ENCODE measurements at places on chromosomes 13 and 19.

DNA sequence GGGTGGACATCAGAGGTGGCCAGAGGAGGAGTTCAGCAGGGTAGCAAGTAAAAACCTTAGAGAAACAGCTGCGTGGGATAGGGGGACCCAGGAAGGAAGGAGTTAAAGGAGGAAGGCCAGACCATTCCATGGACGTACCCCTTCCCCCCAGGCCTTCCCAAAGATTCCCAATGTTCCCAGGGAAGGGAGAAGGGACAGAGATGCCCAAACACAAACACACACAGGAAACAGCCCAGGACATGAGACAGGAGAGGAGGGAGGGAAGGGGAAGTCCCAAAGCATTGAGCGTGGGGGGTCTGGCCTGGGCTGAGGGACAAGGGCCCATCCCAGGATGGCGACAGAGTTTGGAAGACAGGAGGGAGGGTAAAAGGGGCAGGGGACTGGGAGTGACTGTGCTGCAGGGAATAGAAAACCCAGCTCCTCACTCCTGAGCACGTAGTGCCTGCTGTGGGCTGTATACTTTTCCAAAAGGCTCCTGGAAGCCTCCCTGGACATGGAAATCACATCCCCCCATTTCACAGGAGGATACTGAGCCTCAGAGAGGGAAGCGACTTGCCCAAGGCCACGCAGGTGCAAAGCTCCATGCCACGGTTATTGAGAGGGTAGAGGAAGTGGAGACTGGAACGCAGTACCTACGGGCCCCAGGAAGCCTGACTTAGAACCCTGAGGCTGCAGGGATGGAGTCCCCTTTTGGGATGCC lies 1.1 kb downstream of the SYDE1 start:
- DNase-seq: no peak

DNA sequence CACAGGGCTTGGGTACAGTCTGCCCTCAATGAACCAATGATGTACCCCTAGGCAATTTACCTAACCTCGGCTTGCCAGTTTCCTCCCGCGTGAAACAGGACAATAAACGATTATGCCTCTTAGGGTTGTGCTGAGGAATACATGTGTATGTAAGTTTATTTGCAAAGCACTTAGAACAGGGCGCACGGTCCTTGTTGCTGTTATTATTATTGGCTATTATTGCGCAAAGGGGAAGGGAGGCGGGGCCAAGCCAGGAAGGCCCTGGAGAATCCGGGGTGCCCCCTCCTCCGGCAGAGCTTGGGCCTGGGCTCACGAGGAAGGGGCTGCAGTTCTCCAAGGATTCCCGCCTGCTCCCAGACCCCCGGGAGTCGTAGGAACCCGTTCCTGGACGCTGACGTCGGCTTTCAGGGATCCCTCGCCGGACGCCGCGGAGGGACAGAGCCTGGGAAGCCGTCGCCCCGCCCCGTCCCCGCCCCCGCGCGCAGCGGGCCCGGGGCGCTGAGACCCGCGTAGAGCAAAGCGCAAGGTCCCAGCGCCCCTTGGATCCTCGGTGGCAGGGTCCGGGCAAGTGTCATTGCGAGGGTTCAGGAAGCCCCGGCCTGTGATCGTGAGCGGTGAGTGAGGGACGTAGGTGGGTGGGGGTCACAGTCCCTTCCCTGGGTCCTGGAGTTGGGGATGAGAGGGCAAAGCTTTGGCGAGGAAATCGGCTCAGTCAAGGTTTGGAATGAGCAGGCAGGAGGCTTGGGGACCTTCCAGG lies at the start of gene TMEM91:
TSS of gene TMEM91 (plus strand) at position 293 of the 757 bp plus-strand sequence. CDS start 1,777 bp downstream, outside the sequence.
- DNase-seq: no peak

GRCh38 chr13:41354416-41354815 lies 43.3 kb downstream of the NAA16 start:
- DNase-seq: no peak

DNA sequence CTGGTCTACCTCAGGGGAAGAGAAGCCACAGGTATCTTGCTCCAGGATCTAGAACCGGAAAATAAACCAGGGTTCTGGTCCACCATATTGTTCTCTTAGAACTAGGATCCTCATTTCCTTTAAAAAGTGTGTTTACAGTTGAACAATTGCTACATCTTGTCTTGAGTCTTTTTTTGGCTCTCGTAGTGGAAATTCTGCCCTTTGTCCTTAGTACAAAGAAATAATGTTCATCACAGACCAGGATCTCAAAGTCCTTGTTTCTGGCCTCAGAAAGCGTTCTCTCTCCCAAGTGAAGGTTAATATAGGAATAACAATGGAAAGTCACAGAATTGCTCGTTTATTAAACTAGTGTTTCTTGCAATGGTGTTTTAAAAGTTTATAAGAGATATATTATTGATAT lies 20.8 kb downstream of the KLF2 start:
- no peak for DNase-seq

- DNase-seq: no peak
These were observed 426.2 kb downstream of the PCDH9 start for GRCh38 chr13:66803808-66804456.

DNA sequence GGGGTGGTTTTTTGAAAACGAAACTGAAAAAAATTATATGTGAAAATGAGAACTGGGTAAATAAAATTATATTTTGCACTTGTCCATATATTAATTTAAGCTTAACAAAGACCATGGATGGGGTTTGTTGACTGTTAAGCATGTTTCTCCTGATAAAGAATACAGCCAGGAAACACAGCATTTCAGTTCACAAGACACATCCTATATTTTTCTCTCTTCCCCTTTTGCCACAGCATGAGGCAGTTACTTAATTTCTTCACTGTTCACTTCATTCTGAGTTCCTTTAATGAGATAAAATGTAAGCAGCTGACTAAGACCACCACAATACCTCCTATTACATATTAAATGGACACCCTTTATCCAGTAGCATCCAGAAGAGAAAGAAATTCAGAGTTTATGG lies 64.0 kb downstream of the RXFP2 start:
- no peak for DNase-seq

DNA sequence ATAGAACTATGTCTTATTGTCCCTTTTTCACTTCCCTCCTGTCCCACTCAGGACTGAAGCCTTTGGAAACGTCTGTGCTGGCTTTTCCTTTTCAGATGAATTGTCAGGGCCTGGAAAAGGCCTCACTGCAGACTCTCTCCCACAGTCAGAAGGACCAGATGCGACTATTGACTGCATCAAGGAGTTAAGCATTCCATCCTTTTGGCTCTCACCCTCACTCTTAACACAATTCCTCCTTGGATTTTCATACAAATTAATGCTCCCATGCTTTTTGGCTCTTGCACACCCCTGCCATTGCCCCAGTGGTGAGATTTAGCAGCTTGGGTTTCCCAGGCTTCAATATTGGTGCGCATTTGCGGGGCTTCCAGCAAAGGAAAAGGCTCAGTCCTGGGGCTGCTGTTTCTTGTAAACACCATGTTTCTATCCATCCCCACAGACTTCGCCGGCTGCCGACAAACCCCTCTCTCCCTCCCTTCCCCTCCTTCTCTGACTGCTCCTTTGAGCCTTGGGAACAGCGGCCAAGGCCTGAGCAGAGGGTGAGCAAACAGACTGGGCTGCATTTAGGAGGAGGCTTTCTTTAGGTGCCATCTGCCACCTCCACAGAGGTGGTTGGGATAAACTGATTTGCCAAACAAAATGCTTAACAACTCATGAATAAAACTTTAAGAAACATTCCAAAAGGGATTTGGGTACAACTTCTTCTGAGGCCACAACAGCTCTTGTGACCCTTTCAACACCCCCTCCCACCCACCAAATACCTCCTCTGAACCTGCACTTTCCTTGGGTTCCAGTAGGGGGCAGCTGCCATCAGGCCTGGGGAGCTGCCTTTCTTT lies 48.6 kb upstream of the PCDH8 start:
- DNase-seq: no peak

DNA sequence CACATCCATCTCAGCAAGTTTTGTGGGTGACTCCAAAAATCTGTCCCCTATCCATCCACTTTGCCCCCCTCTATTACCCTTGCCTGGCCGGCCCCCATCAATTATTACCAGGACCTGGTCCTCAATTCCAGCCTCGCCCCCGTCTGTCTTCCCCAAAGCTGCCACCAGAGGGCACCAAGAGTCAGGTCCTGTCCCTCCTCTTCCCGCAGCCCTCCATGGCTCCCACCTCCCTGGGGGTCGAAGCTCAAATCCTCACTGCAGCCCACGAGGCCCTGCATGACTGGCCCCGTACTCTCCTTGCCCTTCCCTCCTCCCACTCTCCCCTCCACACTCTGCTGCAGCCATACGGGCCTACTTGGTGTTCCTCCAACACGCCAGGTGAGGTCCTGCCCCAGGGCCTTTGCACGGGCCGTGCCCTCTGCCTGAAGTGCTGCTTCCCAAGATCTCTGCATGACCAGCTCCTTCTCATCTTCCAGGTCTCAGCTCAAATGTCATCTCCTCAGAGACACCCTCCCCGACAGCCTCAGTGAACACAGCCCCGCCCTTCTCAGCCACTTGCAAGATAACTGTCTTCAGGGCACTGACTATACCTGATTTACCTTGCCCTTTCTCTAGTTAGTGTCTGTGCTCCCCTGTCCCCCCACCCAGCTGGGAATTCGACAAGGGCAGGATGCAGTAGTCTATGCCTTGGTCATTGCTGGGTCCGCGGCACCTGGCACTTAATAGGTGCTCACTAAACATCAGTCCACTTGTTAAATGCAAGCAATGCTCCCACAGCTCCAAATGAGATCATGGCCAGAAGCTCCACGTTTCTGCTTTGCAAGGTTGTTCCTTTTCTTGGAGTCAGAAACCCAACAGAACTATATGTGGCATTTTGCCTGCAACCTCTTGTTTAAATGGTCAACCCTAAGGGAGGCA lies 16.8 kb upstream of the SEMA6B start:
- no peak for DNase-seq

DNA sequence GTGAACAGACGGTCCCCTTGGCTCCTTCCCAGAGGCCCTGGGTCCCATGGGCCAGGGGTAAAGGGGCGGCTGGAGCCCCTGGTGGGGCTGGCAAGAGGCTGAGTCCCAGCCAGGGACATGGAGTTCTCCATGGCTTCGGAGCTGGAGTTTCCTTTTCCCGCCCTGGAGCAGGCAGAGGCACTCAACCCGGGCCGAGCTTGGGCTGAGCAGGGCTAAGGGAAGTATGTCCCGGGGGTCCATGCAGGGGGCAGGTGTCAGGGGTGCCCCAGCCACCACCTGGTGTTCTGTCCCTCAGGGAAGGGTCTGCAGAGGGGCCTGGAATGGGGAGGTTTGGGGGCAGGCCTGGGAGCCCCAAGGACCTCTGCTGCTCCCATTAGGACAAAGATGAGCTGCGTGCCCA lies 54.0 kb upstream of the TPM4 start:
- no peak for DNase-seq

GRCh38 chr13:109610517-109610916 lies 175.9 kb downstream of the IRS2 start:
- no peak for DNase-seq

- no peak for DNase-seq
These were observed 792 bp upstream of the PEX11G start for GRCh38 chr19:7489609-7490044.

DNA sequence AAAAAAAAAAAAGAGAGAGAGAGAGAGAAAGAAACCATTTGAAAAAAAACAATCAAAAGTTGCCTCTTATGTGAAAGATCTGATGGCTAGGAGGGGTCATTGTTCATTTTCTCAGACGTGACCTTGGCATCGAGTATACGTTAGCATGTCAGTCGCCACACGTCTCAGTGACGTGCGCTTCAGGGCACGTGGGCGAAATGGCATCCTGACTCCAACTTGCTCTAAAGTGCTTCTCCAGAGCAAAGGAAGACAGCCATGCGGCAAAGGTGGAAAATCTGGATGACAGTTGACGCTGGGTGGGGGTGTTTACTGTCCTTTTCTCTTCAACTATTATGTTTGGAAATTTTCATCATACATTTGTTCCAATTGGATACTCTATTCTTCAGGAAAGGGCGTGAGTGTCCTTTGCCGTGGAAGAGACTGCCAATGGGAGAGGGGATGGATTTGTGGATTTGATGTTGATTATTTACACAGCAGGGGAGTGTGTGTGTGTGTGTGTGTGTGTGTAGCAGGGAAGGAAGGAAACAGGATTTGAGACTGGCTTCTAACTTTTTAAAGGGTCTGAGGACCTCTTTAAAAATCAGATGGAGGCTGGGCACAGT lies 25.0 kb downstream of the KLF2 start:
- DNase-seq: no peak

GRCh38 chr19:30437869-30438268 lies 65.7 kb downstream of the ZNF536 start:
- no peak for DNase-seq

DNA sequence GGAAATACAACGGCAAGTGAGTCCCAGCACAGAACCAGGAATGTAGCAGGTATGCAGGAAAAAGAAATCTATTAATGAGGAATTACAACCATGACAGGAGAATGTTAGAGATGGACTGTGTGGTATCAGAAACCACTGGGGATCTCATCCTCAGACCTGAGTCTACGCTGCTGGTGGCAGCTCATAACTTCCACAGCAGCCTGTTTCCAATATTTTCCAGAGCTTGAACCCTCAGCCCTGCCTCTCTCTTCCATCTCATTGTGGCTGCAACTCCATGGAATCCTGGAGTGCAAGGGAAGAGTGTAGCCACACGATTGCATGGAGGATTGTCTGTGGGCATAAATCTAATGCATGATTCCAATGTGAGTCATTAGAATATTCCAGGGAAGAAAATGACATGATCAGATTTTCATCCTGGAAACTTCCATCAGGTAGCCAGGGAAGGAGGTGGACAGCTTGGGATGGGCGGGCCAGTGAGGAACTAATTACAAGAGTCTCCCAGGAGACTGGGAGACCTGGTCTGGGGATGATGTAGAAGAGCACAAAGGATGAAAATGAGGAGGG lies 14.9 kb downstream of the PLA2G4C start:
- DNase-seq: no peak

DNA sequence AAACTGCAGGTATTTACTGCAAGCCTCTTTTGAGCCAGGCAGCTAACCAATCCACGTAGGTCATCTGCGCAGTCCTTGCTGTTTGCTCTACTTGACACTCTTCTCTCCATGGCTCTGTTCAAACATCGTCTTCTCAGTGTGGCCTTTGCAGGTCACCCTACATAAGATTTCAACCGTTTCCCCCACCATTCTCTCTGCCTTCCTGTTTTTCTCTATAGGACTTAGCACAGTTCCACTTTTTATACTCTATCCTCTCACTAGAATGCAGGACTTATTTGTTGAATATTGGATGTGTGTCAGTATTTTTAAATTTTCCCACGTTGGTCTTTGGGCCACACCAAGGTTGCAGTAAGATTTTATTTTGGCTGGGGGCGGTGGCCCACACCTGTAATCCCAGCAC lies 1.7 kb upstream of the FBXW9 start:
- no peak for DNase-seq

- no peak for DNase-seq
These were observed 4.0 kb downstream of the CCL25 start for GRCh38 chr19:8056533-8056932.

- DNase-seq: no peak
These were observed 93.7 kb downstream of the RBM26 start for GRCh38 chr13:79312340-79312855.

DNA sequence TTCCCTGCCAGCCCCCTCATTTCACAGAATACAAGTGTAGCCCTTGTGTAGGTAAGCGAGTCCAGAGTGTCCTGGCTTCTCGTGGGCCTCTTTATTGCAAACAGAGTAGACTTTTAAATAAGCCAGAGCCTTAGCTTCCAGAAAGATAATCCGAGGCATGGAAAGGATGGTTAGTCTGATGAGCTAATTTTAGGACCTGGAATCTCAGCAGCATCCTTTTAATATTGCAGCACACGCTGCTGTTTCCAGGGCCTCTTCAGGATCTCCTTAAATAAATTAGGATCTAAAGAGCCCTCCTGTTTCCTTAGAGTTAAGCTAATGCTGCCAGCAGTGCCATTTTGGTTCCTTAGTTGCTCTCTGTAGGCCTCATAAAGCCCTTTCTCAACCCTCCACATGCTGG lies 99.2 kb downstream of the RFC3 start:
- no peak for DNase-seq
